Cortex of kidney (tissue), 1 donor: ENCODE measurements at places on chromosomes 2 and 18.

- no peak for DNase-seq
Measured at GRCh38 chr2:204226305-204226880, 289.8 kb downstream of the ICOS start.

- DNase-seq, result no peak
Measured at GRCh38 chr2:230666446-230666845, 46.2 kb upstream of the CAB39 start.

DNA sequence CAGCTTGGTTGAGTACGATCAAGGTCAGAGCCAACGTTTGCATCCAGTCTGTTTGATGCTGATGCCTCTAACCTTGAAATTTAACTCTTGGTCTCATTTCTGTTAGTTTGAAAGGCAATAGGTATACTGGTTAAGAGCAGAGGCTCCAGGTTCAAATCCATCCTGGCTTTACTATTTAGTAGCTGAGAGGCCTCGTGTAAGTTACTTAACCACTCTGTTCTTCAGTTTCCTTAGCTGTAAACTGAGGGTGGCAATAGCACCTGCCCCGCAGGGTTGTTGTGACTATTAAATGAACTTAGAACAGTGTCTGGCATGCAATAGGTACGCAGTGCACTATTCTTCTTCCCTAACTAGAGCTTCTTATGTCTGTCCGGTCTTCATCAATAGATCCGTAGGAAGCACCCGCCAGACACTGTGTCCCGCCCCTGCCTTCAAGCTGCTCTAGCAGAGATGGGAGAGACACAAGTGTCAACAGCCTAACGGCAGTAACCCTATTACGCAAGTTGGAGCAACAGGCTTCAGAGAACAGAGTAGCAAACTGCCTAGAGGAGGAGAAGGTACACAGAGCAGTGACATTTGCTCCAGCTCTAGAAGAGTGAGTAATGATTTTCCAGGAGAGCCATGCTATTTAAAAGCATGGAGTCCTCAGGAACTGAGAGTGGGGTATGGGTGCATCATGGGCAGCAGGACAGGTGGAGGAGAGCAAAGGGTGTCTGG, 62.7 kb upstream of the ST3GAL5 start:
- DNase-seq, result no peak

DNA sequence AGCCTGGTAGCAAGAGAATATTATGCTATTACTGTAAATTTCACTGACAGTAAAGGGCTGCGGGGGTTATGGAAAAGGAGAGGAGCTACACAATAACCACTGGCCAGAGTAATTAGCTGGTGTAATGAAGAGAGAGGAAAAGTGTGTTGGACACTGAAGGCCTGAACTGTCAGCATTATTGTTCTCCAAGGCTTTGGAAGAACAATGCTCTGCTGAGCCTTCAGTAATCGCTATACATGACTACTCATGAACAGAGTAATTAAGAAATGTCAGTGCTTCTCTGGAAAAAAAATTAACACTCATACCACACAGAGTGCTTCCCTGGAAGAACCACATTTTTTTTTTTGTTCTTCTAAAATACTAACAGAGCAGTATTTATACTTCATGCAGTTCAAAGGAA, 931.3 kb downstream of the CPS1 start:
- no peak for DNase-seq

DNA sequence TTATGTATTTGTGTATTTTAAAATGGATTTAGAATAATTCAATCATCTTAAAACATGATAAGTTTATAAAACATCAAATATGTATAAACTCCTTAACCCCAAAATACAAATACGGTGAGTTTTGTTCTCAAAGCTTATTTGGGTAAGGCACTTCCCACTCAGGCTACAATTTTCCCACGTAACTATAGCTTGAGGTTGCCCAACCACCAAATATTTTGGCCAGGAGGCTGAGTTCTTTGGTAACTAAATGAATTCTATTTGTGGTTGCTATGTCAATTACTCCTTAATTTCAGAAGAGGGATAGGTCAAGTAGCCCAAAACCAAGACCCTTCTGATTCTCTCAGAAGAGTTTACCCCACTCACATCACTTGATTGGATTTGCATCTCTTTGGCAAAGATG, 70.4 kb downstream of the MYL12B start:
- no peak for DNase-seq

DNA sequence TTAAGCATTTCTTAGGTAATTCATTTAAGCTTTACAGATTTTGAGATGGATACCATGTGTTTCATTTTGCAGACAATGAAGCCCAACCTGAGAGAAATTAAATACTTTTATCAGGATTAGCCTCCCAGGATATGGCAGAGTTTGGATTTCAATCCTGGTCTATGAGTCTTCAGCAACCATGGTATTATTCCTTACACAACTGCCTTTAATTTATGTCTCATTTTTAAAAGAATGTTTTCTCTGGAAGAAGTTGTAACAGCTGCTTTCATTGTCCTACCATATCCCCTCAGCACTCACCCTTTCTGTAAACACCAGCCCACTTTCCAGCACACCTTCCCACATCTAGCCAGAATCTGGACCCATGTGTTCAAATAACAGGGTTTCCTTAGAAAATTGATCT, 863.7 kb upstream of the VRK2 start:
- DNase-seq, result no peak

GRCh38 chr2:135456431-135456830, 74.6 kb downstream of the ZRANB3 start:
- DNase-seq, result no peak

GRCh38 chr2:64946769-64947247, 42.4 kb upstream of the SLC1A4 start:
- DNase-seq, result no peak

DNA sequence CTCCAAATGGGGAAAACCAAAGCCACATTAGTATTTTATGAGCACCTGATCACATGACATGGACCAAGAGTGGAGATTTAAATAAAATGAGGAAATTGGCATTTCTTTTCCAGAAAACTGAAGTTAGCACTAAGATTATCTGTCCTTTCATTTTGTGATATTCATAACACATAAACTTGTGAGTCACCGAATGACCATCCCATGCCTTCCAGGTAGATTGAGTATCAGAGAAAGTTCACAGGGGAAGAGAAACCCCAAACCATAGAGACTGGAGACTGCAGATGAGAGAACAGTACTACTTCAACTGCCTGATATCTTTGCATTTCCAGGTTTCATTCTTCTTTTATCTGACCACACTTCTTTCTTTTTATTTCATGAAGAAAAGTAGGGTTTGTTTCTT, 176.3 kb upstream of the LRP1B start:
- no peak for DNase-seq

- no peak for DNase-seq
Measured at GRCh38 chr2:31097962-31098613, 40.2 kb downstream of the GALNT14 start.

- no peak for DNase-seq
Measured at GRCh38 chr18:3777719-3778118, 327.7 kb downstream of the TGIF1 start.

DNA sequence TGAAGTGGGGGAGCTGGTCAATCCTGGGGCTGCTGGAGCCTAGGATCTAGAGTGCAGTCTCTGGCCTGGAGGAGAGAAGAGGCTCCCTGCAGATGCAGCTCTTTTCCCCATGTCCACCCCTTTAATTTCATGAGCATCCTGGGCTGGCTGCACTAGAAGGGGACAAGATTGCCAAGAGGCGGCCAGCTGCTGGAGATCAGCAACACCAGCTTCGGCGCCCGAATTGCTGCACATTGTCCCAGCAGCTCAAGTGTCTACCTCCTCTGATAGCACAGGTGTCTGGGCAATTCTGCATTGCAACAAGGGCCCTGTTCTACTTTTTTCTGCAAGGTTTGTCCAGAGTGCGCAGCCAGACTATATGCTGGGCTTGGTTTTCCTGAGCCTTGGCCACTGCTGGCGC, 125.7 kb downstream of the AGAP1 start:
- DNase-seq, result no peak

DNA sequence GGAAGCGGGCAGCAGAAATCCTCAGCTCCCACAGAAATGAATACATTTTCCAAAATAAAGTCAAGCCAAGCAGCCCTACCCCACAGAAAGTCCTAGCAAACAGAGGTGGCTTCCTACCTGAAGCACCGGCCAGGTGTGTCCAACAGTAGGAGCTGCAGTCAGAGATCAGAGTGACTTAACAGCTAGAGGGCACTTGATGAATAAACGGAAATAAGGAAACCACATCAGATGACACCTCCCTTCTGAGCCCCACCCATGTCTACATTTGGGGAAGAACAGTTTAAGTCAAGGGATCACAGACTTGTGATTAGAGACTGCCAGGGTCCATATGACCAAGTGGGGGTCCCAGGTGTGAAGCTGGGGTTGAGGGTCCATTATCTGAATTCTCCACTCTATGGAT, at the start of gene CXCR1:
Gene CXCR1 (minus strand): TSS at position 172 of the 400 bp plus-strand sequence. CDS start 1,751 bp downstream, outside the sequence.
- DNase-seq, result no peak

DNA sequence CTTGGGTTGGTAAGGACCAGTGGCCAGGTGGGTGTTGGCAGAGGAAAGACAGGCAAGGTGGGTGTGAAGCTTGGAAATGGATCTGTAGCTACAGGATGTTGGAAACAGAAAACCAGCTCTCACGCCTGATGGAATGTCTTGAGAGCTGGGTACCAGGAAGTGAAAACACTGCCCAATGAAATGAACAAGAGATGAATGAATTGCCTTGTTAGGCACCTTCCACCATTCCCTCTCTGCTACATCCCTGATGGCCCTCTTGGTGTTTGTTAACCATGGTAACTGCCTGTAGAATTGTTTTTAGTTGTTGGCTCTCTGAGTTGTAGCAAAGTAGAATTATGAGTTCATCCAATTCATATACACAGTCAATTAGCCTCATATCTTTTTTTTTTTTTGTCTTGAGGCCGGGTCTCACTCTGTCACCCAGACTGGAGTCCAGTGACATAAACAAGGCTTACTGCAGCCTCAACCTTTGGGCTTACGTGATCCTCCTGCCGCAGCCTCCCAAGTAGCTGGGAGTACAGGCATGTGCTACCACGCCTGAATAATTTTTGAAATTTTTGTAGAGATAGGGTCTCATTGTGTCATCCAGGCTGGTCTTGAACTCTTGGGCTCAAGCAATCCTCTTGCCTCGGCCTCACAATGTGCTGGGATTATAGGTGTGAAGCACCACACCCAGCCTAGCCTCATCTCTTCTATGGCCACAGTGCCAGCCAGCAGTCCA, 9.5 kb downstream of the KCMF1 start:
- DNase-seq, result no peak

DNA sequence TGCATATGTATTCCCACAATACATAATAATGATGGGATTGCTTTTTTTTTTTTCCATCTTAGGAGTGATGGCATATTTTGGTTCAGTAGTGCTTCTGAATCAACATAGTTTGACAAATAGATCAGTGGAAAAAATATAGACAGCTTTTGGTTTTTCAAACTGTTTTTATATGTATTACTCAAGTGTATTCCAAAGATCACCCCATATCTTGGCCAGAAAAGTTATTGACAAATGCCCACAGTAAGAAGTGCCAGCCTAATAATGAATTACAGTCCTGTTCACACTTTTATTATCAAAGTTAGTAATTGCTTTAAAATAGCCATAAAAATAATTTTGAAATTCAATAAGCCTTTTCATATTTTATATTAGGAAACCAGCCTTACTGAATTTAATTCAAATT, 95.0 kb downstream of the TMEFF2 start:
- DNase-seq, result no peak

DNA sequence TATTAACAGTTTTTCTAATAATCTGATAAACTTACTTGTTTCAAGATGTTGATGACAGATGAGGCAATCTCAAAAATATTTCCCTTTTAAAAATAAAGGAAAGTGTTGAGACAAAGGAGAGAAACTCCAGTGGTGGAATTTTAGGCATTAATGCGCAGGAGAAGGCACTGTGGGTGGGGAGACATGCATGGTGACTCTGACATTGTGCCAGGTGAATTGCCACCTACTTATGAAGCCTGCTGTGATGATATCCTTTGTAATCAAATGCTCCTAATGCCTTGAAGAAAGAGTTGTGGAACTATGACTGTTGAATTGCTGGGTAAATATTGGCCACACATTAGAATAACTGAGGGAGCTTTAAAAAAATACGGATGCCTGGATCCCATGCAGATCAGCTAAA, 101.4 kb downstream of the PLA2R1 start:
- DNase-seq, result no peak

GRCh38 chr2:238290715-238291549, 2.5 kb upstream of the PER2 start:
- DNase-seq, result no peak

- DNase-seq, result no peak
Measured at GRCh38 chr2:178006710-178007109, 65.9 kb downstream of the PDE11A start.

- no peak for DNase-seq
Measured at GRCh38 chr18:10487154-10487553, 32.7 kb downstream of the APCDD1 start.

DNA sequence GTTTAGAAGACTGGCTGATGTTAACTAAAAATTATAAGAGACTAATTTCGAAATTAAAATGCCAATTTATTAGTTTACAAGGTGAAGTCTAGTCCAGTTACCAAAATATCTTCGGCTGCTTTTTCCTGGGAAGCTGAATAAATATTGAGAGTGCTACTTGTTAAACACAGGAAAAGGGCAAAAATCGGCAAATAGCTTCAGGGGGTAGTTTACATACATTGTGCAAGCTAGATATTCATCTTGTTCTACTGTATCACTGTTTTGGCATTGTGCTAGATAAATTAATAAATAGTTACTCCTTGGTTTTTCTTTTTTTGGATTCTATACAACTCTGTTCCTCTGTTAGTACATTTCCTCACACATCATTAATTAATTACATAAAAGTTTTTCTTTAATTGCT, 29.3 kb downstream of the NHEJ1 start:
- DNase-seq, result no peak

DNA sequence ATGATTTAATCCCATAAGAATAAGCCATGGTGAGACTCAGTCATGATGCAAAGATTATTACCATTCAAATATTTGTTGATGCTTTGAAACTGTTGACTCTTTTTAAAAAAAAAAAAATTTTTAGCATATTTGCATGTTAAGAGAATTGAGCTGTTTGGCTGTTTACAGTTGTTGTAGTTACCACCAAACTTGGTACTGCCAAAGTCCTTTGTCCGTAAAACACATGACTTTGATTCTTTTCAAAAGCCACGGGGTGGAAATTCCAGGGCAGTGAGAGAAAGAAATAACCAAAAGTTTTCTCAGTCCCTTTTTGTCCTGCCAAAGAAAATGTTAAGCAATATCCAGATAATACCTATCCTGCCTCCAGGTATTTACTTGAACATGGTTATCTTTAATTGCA, 474.8 kb downstream of the METTL4 start:
- no peak for DNase-seq
